ENCODE measurements at places on chromosomes 7 and 10. TPM values are rescaled to one million over a fixed set of nuclear protein-coding genes. Genes with fewer than 3 reads are reported as not detected.

Gene TFPI2
- 308 TPM for total RNA-seq

Gene ANKRD61
- 0.53 TPM for total RNA-seq

Gene GPR141
- not detected for total RNA-seq

Gene EBF3
- total RNA-seq, result 0.20 TPM

Gene SPDYE5
- not detected for total RNA-seq

Gene ABCB4
- total RNA-seq, result not detected

Gene RAMP3
- not detected for total RNA-seq

Data from A549 treated with GW870086 at 1 μM for 4 hours (cell line).